ENCODE measurements at places on chromosomes 13 and 19.

DNA sequence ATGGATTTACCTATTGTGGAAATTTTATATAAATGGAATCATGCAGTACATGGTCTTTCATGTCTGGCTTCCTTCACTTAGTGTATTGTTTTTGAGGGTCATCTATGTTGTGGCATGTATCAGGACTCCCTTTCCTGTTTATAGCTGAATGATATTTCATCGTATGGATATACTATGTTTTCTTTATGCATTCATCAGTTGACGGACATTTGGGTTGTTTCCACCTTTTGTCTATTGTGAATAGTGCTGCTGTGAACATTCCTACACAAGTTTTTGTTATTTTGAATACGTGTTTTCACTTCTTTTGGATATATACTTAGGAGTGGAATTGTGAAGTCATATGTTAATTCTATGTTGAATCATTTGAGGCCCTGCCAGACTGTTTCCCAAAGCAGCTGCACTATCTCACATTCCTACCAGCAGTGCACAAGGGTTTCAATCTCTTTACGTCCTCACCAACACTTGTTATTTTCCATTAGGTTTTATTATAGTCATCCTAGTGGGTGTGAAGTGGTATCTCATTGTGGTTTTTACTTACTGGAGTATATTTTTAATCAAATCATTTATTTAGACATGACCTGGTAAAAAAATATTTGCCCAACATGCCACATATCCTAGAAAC is 262.7 kb downstream of the DLEU7 start:
- no peak for DNase-seq

- DNase-seq = no peak
Observed at GRCh38 chr13:48533961-48534600, 1.2 kb upstream of the RCBTB2 start.

DNA sequence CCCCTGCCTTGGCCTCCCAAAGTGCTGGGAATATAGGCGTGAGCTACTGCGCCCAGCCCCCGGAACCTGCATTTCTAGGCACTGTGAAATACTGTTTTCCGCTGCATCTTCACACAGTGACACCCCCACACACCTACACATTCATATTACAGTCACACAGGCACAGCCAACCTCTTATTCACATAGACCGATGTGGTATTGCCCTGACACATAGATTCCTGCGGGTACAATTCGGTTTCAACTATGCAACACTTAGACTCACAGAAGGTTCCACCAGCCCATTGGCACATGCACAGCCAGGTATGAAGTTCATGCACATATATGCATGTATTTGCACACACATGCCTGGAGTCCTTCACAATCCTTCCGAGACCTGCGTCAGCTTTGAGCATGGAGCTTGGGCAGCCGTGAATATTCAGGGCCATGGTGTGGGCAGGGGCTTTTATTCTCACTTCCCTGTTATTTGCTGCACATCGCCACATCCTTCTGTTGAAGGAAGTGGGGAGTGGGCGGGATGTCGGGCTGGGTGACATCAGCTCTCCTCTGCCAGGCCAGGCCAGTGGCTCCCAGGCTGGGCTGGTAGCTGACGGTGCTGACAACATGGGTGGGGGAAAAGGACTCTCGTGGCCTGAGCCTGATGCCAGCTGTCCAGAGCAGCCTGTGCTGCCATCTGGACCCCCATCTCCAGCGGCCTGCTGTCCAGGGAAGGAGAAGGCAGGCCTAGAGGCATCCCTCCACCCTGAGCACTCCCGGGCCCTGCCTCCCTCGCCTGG is 5.4 kb upstream of the CDC37 start:
- DNase-seq = no peak

DNA sequence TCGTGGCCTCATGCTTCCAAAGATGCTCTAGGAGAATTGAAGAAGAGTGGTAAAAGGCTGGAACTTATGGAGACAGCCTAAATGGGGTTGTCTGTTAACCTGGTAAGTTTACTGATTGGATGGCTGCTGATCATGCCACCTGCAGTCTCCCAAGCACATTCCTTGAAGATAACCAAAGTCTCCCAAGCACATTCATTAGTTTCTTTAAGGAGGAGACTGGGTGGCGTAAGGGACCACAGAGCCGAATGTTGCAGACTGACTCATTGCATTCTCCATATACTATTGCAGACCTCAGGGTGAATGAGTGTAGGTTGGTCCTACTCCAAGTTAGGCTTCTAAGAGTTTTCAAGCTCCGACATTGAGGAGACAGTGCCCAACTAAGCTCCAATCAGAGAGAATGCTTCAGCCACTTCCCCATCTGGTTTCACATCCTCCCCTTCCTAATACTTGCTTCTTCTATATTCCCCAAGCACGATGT is at the start of gene IGFL3:
TSS of gene IGFL3 (minus strand) at position 51 of the 478 bp plus-strand sequence. CDS start at position 12, 39 bp downstream.
- DNase-seq = no peak

DNA sequence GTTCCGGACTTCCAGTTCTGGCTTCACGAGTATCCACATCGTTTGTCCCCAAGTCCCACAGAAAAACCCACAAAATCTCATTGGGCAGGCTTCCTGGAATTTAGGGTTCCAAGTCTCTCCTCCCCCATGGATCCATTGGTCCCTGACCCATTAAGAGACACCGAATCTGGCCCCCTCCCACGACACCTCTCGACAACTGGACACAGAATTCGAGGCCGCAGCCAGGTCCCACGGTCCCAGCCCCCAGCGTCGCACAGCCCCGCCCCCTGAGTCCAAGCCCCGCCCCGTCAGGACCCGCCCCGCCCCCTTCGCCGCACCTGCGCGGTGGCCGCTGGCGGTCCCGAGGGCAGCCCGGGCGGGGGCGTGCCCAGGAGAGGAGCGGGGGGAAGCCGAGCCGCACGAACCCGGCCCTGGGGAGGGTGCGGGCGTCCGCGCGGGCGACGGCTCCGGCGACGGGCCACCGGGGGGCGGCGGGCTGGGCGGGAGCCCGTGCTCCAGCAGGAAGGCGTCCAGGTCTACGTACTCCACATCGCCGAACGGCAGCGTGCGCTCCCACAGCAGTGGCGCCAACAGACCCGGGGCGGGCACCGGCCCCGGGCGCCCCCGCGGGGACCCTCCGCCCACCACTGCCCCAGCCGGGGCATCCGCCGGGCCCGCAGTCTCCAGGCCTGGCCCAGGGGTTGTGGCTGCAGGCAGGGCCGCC is 1.8 kb downstream of the DBP start:
- DNase-seq = no peak

- DNase-seq = no peak
Observed at GRCh38 chr13:60417734-60418133, 20.7 kb downstream of the TDRD3 start.

DNA sequence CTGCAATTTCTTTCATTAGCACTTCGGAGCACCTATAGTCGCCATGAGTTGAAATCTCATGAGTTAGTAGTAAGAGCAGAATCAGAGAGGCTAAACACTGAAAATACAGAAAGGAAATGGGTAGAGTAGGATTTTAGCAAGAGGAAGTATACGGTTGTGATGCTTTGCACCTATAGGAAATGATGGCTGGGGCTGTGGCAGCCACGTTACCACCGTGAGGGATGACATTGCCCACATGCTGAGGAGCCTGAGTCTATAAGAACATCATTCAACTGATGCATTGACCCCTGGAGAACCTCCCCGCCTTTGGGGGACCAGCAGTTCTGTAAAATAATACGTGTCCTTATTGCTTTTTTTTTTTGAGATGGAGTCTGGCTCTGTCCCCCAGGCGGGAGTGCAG is 20.4 kb downstream of the FAM187B start:
- DNase-seq = no peak

DNA sequence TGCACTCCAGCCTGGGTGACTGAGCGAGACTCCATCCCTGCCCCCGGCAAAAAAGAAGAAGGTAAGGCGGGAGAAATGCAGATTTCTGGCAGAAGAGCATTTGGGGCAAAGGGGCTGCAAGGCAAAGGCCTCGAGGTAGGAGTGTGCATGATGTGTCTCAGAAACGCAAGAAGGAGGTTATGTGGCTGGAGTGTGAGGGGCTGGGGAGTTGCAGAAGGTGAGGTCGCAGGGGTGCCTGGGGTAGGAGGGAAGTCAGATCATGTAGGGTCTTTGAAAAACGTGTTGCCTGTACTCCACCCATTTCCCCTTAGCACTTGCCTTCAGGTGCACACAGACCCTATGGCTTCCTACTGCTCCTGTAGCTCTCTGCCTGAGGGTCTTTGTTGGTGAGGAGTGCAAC is 29.9 kb downstream of the KCTD15 start:
- no peak for DNase-seq

GRCh38 chr13:49314344-49314882 is 66.7 kb downstream of the CDADC1 start:
- no peak for DNase-seq

DNA sequence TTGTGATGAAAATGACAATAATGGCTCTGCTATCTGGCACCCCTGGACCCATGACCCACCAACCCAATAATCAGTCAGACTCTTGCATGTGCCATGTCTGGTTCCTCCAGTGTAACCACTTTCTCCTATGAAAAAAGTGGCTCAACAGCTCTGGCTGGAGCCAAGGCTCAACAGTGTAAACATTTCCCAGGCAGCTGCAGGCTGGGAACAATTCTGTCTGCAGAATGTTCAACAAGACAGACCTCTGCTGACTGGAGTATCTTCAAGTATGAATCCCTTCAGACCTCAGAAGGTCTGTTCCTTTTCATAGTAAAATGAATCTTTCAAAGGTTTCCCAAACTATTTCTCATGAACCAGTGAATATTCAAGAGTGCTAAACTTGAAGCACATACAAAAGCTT is 410.1 kb upstream of the HTR2A start:
- DNase-seq = no peak

DNA sequence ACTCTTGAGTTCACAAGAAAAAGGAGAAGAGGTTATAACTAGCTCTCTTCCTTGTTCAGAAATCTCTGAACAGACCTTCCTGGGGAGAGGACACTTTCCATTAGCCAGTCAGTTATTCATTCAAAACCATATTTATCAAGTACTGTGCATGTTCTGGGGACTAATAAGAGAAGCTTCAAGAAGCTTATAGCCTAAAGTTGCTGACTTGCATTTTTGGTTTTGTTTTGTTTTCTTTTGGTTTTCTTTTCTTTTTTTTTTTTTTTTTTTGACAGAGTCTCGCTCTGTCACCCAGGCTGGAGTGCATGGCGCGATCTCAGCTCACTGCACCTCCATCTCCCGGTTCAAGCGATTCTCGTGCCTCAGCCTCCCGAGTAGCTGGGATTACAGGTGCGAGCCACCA is 471.4 kb downstream of the KLF12 start:
- DNase-seq = no peak

DNA sequence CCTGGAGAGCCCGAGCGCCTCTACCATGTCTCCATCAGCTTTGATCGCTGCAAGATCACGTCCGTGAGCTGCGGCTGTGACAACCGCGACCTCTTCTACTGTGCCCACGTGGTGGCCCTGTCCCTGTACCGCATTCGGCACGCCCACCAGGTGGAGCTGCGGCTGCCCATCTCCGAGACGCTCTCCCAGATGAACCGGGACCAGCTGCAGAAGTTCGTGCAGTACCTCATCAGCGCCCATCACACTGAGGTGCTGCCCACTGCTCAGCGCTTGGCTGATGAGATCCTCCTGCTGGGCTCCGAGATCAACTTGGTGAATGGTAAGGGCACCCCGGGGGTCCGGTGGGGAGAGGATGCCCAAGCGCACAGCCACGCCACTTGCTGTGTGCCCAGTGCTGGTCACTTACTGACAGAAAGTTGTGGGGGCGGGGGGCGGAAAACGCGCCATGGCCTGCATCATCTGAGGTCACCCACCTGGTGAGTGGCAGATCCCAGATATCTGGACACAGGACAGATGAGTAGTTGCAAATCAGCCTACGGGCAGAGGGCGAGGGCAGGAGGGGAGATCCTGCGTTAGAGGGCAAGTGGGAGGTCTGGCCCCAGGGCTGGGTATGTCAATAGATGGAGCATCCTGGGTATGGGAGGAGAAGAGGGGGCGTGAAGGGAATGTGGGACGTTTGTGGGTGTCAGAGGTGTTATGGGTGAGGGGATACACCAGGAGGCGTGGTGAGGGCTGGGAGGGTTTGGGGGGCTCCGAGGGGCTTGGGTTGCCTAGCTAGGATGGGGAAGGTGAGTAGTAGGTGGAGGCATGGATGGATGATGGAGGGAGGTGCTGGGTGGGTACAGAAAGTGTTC is 9.8 kb downstream of the ZSWIM4 start:
- no peak for DNase-seq

- DNase-seq = no peak
Observed at GRCh38 chr13:19961924-19962323, 3.4 kb downstream of the ZMYM2 start.

GRCh38 chr19:55479451-55480230 is 3.2 kb downstream of the ZNF628 start:
- no peak for DNase-seq

- DNase-seq = no peak
Observed at GRCh38 chr19:58248886-58249285, 20.2 kb downstream of the ZNF544 start.

DNA sequence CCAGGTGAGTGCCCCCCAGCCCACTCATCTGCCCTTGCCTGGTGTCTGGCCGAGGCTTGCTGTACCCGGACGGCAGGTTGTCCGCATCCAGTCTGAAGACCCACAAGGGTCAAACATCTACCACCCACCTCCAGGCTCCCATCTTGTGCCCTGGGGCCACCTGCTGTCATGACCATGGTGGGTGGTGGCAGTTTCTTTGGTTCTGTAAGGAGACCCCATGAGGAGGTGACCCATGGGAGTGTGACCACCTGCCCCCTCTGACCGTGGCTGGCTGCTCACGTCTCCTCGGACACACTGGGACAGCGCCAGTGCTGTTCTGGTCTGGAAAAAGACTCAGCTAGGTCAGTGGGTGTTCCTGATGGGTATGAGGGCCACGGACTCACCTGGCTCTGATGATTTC is 93.9 kb downstream of the TEX29 start:
- no peak for DNase-seq
